ENCODE measurements at places on chromosomes 6 and 20.

DNA sequence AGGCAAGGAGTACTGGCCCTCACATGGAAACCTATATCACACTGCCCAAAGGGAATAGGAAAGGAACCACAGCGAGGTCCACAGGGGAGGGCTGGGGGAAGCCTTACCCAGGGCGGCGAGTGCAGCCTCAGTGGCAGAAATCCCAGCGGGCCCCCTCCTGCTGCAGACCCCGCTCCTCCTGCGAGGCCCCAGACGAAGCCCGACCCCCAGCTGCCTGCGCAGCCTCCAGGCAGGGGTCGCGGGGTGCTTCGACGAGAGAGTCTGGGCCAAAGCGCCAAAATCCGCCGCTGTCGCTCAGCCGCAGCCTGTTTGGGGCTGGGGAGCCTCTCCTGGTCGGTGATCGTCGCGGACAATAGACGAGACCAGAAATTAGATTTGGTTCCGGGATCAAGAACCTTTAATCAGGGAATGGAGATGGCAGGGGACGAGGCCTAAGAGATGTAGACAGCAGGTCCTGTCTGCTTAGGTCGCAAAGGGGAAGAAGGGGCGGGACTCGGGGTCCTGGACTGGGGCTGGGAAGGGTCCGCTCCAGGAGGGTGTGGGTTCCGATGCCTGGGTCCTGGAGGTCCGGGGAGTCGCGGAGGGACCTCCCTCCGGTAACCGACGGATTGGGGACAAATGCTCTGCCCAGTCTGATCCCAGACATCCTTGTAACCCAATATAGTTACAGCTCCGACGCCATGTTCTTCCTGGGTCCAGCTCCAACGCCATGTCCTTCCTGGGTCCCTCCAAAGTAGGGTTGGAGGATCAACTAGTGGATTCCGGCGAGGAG is 36.4 kb upstream of the HLA-E start:
- DNase-seq: no peak

GRCh38 chr20:53872081-53872541 is 198.3 kb downstream of the BCAS1 start:
- no peak for DNase-seq

GRCh38 chr6:69232496-69232895 is 564.3 kb downstream of the LMBRD1 start:
- DNase-seq: no peak

GRCh38 chr6:139508576-139508975 is 134.1 kb upstream of the CITED2 start:
- DNase-seq: no peak

DNA sequence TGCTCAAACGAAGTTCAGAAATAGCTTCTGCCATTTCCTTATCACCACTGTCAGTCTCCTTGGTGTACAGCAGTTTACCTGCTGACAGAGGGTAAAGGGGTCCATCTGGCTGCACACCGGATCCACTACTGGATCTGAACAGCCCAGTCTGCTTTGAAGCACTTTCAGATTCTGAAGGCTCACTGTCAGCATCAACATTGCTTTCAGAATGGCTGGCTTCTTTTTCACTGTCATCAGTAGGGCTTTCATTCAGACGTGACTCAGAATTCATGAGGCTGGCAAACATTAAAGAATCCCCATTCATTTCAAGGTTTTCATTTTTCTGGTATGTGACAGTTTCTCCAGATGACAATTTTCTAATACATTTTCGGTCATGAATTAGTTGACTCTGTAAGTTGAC is 21.0 kb upstream of the PNISR start:
- no peak for DNase-seq

DNA sequence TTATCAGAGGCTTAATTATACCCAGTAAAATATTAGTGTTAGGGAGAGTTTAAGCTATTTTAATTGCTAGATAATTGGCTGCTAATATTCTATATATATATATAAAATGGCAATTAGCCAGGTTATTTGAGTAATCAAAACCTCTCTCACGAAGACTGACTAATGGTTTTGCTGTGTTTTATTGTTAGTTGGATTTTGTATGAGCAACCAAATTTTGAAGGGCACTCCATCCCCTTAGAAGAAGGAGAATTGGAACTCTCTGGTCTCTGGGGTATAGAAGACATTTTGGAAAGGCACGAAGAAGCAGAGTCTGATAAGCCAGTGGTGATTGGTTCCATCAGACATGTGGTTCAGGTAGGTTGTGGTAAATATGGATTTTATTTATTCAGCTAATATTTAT is 102.2 kb downstream of the RTN4IP1 start:
- DNase-seq: no peak

- DNase-seq: no peak
These were observed 35.7 kb downstream of the DNAAF9 start for GRCh38 chr20:3371754-3372153.

GRCh38 chr6:35120746-35121145 is 20.4 kb downstream of the TCP11 start:
- DNase-seq: no peak

DNA sequence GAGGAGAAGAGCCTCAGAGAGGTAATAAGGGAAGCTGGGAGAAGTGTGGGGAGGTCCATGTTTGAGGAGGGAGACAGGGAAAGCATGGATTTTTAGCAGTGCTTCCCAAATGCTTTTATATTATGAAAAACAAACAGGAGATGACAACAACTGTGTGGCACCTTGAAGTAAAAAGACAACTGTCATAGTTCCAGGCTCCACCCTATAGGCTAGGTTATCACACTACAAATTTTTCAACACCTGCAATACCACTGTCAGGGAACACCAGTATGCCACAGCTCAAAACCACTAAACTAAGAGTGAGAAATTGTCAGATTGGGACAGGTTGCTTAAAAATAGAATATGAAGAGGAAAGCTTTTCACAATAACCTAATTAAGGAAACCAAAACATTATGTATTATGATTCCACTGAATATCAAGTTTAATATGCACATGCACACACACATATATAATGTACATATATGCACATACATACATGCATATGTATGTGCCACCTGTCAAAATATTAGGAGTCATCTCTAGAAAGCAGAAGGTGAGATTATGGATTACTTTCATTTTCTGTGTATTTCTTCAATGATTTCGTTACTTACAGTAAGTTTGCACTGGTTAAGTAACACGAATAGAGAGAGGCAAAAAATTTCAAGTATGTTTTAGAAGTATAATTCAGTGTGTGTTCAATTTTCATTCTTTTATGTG is 261.2 kb downstream of the PTPRK start:
- no peak for DNase-seq

GRCh38 chr20:401682-402495 is 6.2 kb upstream of the RBCK1 start:
- DNase-seq: no peak

- no peak for DNase-seq
These were observed 80.3 kb downstream of the BACH2 start for GRCh38 chr6:90216072-90216977.

- no peak for DNase-seq
These were observed 42.8 kb upstream of the AHI1 start for GRCh38 chr6:135540207-135540840.

GRCh38 chr6:3398165-3398562 is 58.7 kb downstream of the SLC22A23 start:
- DNase-seq: no peak

DNA sequence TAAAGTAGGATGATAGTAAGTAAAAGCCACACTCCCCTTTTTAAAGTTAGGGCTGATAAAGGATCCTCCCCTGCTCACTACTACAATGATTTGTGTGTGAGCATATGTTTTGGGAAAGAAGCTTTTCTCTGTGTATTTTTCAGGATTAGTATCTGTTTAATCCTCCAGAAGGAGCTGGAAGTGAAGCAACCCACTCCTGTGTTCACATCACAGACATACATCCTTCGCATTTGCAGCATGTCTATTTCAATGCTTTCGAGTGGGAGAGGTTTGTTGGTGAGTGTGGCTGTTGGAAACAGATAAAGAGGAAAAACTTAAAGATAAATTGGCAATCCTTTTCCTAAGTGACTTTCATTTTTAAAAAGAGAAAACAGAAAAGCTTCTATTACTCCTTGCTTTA is 31.6 kb upstream of the RGS17 start:
- DNase-seq: no peak

GRCh38 chr6:54602591-54602990 is 244.0 kb upstream of the FAM83B start:
- DNase-seq: no peak

DNA sequence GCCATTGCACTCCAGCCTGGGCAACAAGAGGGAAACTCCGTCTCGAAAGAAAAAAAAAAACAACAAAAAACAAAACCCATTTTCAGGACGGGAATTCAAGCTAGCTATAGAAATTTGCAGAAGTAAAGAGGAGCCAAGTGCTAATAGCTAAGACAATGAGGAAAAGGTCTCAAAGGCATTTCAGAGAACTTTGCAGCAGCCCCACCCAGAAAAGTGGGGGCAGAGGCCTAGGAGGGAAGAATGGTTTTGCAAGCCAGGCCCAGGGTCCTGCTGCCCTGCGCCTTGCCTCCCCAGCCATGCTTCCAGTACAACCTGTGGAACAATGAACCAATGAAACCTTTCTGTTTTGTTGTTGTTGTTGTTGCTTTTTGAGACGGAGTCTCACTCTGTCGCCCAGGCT is 38.3 kb upstream of the SAMHD1 start:
- DNase-seq: no peak

GRCh38 chr6:111767752-111768430 is 105.4 kb downstream of the FYN start:
- DNase-seq: no peak

DNA sequence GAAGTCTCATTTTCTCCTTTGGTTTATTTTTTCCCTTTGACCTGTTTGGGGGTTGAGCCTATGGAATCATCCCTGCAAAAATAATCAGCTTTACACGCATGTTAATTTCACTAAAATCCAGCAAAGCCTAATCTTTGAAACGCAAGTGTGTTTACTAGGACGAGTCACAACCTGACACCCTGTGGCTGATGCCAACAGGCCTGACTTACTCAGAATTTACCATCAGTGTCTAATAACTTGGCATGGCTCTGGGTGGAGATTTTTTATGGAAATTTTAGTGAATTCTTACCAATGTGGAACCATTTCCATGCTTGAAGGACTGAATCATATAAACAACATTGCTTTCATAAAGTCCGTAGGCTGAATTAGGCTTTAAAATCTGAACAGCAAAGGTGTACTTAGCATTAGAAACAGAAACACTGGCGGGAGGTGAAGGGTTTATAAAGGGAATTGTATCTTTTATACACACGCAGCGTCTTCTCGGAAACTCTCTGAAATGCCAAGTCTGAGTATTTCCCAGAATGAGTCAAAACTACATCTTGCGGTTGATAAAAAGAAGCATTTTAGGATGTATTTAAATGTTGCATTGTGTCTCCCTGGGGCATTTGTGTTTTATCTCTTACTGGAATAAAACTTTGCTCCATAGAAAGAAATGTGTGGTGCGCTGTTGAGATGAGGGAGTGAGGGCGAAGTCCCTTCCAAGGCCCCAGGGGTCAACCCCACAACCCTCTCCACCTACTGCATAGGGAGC is 81.2 kb downstream of the DACT2 start:
- DNase-seq: no peak

- no peak for DNase-seq
These were observed 1067.5 kb upstream of the MAP3K7 start for GRCh38 chr6:91654357-91654756.

DNA sequence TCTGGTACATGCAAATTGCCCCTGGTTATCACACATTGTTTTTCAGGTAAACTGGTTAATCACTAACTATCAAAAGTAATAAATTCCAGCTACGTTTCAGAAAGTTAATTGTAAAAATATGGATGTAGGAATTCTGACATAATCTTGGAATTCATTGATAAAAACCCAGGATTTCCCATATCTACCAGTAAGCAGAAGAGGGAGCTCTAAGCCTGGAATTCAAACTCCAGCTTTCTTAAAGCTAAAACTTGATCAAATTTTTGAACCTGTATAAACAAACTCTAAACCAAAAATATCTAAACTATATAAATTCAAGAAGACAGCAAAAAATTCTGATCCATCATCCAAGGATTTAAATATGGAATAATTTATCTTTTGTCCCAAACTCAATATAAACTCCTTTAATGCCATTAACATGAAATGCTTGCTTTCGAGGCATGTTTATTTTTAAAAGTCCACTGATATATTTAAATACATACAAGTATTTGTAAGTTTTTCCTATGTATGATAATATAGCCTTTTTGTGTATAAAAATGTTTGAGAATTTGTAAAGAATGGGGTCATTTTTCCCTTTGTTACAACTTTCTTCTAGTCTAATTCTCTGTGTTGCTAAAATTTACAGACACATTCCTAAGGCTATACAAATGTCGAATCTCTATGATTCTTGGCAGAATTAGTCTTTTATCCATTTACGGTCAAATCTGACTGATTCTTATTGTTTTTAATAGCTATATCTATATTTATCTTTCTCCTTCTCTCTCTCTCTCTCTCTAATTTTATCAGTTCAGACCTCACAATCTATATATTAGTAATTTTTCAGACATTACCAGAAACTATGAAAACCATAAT is 91.4 kb upstream of the RNF217 start:
- no peak for DNase-seq

All from T-helper 2 cell (primary cell).